ENCODE measurements at places on chromosomes 11 and 22. TPM values are rescaled to one million over a fixed set of nuclear protein-coding genes. Genes with fewer than 3 reads are reported as not detected.
A peak's percentile ranks its signal among the peaks of the same experiment; 100 is the strongest.

Gene MMP13
- 96.9 TPM for total RNA-seq

Gene EMID1
- not detected for total RNA-seq

- no peak for DNase-seq
Measured at GRCh38 chr22:28188178-28188879, 269.3 kb upstream of the PITPNB start.

- DNase-seq = peak; percentile 31
Measured at GRCh38 chr22:41308054-41308453, 6.7 kb downstream of the ZC3H7B start.
